ENCODE measurements at places on chromosomes 7 and 10.

GRCh38 chr7:15424468-15424867 is 137.3 kb downstream of the AGMO start:
- peak; percentile 20 for DNase-seq

GRCh38 chr7:80924090-80924489 is 5.2 kb upstream of the SEMA3C start:
- DNase-seq: no peak

GRCh38 chr7:40604601-40605438 is 470.0 kb downstream of the SUGCT start:
- no peak for DNase-seq

DNA sequence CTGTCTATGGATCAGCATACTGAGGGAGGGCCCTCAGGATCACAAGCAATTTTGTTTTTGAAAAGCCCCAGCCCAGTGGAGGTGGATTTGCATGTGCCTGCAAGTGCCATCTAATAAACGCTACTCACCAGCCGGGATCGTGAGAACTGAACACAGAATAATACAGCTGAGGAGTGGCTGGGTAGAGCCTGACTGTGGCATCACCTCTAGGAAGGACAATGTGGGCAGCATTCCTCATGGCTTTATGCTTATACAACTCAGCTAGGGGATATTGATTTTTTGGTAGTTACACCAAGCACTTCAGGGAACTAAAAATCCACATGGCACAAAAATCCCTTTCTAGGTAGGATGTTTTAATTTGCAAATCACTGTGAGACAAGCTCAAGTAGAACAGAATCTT is 72.7 kb upstream of the PALS2 start:
- DNase-seq: no peak

- DNase-seq: no peak
These were observed 22.7 kb downstream of the BPGM start for GRCh38 chr7:134669388-134669787.

GRCh38 chr7:100675581-100676350 is 2.2 kb downstream of the GNB2 start:
- peak; percentile 20 for DNase-seq

- no peak for DNase-seq
These were observed 315.5 kb downstream of the PTPRN2 start for GRCh38 chr7:158272091-158272490.

GRCh38 chr10:120656107-120656506 is 195.1 kb upstream of the WDR11 start:
- DNase-seq: no peak

DNA sequence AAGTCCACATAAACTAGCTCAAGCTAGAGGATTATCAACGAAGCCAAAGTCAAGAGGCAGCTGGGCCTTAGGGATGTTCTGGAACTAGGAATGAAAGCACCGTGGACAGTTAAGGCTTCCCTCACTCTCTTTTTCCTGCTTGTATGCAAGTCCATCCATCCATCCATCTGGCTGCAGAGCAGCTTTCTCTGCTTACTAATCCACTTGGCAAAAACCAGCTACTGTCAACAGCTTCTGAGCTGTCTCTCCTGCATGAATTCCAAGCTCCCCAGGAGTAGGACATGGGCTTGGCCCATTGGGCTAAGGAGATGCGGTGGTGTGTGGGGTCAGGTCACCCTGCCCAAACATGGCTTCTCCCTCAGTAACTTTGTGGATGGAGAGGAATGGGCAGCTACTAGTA is 66.2 kb downstream of the NAMPT start:
- DNase-seq: no peak

All from fibroblast of skin of left quadriceps (primary cell).